ENCODE measurements at places on chromosomes 2 and 18.

DNA sequence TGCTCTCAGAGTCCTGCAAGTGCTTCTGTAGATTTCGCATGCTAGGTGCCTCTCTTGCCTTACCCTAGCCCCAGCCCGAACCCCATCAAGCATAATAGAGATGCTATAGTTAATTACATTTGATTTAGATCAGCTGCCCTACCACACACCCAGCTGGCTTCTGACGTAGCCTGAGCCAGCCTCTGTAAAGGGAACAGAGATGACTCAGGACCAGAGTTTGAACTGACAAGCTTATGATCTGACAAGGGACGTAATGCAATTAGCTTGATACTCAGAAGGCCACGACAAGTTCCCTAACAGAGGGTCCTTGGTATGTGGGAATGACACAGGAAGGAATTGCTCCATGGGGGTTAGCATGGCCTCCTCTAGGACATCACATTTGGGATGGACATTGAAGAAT lies 126.6 kb downstream of the LRATD1 start:
- DNase-seq = no peak

DNA sequence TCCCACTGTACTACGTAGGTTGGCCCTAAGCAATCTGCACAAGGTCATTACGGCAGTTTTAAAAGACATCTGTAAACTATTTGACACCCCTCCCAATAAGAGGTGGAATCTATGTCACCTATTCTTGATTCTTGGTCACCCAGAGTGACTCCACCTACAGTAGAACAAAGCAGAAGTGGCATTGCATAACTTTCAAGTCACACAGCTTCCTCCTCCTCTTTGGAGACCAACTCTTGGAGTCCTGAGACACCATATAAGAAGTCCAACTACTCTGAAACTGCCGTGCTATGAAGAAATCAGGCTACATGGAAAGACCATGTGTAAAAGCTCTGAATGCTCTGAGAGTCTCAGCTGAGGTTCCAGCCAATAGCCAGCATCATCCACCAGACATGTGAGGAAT lies 253.5 kb upstream of the CDH20 start:
- DNase-seq = no peak

GRCh38 chr2:27369471-27370025 lies 590 bp downstream of the EIF2B4 start:
- no peak for DNase-seq

GRCh38 chr2:66729416-66730330 lies 294.7 kb downstream of the MEIS1 start:
- DNase-seq = no peak

DNA sequence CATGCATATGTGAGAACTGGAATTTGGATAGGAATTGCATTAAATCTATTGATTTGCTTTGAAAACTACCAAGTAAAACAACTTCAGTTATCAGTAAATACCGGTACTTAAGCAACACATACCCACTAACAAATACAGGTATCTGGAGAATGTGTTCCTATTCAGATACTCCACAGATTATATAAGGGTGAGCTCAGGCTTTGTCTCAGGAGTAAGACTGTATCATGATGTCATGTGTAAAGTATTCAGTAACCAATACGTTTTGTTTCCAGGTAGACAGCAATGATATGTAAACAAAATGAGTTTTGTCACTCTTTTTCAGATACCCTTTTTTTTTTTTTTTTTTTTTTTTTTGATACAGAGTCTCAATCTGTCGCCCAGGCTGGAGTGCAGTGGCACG lies 74.8 kb downstream of the DSC3 start:
- no peak for DNase-seq

DNA sequence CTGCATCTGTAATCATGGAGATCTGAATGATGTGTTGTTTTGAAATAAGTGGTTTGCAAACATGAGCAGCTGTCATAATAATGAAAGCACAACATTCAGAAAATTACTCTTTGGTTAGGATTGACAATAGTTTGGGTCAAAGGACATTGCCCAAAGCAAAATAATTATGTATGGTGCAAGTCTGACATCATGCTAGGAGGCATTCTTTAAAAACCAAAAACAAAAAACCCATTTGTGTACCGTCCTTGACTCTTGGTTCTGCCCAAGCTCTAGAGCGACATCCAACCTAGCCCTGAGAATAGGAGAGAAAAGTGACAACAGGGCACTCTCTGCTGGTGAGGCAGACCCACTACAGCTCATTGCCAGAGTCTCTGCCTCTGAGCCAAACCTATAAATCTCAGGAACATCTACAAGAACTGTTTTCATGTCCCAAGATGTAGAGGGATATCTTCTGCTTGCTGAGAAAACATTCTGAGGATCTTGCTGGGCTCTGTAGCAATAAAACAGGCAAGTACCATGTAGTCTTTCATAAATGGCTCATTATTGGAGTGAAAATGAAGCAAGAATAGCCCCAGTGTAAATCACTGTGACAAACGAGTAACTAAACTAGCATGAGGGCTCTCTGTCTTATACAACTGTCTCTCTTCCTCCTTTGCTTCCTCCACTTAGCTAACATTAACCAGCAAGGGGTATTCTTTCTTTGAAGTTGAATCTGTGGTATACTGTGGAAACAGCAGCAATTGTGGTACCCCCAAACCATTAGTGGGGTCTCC lies 266.8 kb upstream of the CXCR4 start:
- DNase-seq = no peak

DNA sequence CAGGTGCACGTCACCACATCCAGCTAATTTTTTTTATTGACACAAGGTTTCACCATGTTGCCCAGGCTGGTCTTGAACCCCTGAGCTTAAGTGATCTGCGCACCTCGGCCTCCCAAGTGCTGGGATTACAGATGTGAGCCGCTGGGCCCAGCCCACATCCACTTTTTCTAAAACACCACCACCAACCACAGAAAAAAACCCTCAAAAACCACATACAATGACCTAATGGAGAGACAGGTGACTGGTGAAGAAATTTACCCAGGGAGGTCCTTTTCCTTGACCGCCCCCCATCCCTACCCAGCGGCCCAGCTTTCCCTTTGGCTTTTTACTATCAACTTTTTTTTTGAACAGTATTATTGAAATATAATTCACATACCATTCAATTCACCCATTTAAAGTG lies 47.9 kb downstream of the CACNB4 start:
- no peak for DNase-seq

GRCh38 chr2:239607517-239608191 lies 206.8 kb upstream of the HDAC4 start:
- DNase-seq = peak; percentile 58

GRCh38 chr2:18829251-18829902 lies 240.0 kb upstream of the NT5C1B start:
- DNase-seq = no peak

- no peak for DNase-seq
Measured at GRCh38 chr18:55665506-55665905, 77.5 kb upstream of the TCF4 start.

DNA sequence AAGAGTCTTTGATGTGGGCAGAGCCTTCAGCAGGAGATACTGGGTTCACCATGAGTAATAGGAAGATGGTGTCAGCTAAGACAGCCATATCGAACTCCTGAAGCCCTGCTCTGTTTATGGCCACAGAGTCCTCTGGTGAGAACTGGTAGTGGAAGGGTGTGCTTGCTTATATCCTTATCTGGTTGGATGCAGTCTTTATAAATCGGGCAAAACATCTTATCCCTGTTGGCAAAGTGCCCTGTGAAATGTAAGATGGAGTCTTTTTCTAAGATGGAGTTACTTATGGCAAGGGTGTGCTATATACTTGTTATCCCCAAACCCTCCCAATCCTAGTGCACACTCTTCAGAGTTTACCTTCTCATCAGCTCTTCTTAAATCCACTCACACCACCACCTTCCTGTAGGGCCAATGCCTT lies 190.8 kb upstream of the PARD3B start:
- DNase-seq = no peak

DNA sequence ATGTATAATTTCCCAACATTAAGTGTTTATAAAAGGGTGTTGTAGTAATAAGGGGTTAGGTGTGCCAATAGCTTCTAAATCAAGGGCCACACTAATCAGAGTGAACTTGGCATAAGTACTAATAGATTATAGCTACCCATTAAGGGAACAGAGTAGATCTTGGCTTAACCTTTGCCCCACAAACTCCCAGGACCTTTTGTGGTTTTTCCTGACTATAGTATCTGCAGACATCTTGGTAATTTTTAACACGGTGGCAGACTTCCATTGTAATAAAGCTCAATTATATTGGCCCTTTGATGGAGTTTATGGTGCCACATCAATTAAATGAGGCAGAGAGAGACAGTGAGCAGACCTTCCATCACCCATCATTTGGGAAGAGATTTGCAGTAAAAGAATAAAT lies 358.5 kb upstream of the HNRNPA3 start:
- no peak for DNase-seq

- peak; percentile 78 for DNase-seq
Measured at GRCh38 chr18:76328140-76328539, 166.9 kb downstream of the ZNF516 start.

DNA sequence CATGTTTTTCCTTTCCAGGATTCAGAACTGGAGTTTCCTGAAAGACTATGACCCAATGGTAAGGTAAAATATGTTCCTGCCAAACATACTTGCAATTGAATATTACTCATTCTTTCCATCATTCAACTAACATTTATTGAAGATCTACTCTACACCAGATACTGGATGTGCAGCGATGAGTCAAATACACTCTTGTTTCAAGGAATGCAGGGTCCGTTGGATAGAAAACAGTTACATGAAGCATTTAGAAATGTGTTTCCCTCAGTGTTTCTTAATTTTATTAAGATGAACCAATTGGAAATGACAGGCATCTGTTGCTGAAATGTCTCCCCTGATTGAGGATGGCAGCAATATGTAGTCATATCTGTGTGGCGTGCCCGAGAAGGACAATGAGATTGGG lies 14.8 kb upstream of the SLC66A3 start:
- no peak for DNase-seq

DNA sequence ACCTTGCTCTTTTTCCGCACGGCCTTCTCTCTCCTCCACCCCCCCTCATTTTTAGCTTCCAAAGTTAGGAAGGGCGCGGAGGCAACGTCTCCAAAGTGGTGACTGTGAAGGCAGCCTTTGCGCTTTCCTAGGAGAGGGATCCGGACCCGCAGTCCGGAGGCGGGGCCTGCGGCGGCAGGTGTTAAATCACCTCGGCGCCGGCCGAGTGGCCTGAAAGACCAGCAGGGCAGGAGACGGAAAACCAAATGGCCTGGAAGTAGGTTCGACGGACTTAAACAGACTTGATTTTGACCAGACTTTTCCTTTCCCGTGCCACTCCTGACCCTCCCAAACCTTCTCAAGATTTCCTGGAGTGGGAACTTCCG lies 615 bp downstream of the GORASP2 start:
- DNase-seq = peak; percentile 70

DNA sequence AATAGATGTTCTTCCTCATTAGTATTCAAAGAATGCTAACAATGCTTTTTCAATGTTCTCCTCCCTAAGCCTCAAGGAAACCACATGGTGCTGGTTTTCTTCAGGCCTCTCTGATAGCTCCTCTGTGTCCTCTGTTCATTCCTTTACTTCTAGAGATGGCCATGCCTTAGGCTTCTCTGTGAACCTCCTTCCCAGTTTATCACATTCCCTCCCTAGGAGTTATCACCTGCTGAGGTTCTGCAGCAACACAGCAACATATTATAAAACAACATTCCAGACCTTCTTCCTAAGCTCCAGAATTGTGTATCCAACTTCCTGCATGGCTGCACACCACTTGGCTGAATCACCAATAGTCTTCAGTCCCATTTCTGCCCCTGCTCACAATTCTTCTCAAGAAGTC lies 325.5 kb downstream of the IRS1 start:
- no peak for DNase-seq

DNA sequence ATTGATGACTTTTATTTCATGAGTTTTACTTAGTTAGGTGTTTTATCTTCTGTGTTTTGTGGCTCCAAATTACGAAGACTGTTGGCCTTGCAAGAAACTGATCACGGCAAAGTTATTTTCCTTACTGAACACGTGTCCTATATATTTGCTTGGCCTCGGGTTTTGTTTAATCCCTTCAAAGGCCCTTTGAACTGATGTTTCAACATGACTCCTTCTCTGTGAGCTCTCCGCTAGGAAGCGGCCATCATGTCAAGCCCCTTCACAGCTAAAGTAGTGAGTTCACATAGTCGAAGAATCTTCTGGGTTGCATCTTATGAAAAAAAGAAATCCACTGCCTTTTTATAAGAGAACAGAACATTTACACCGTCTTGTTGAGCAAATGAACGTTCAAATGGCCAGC lies 159.3 kb downstream of the GBX2 start:
- no peak for DNase-seq

DNA sequence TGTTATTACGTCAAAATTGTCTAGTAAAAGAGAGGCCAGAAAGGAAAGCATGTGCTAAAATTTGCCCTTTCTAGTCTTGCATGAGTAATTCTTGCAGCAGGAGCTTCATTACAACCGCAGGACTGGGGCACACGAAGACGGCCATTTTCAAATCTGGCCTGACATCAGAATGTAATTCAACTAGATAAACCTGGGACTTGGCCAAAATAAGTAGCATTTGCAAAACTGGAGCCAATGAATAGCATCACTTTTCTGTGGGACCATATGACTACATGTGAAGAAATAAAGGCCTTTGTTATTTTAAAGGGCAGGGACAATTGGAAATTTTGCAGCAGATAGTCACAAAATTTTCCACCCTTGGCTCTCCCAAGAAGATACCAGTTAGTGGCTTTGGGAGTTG lies 3.0 kb upstream of the FZD7 start:
- no peak for DNase-seq

DNA sequence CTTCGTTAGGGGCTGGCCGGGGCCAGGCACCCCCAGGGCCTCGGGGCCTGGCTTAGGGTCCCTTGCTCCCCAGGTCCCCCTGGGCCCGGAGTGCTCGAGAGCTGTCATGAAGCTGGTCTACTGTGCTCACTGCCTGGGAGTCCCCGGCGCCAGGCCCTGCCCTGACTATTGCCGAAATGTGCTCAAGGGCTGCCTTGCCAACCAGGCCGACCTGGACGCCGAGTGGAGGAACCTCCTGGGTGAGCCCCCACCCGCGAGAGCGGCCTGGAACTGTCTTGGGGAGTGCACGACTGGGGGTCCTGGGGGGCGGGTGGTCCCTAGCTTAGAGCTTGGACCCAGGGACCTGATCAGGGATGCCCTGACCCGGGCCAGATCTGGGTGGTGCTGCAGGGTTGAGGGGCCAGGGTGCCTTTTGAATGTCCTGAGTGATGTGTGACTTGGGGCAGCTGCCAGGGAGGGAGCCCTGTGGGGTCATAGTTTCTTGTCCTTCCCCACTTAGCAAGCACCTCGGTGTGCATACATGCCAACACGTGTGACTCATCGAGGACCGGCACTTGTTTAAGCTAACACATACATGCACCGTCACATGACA lies 27.9 kb downstream of the GPC1 start:
- DNase-seq = peak; percentile 50

DNA sequence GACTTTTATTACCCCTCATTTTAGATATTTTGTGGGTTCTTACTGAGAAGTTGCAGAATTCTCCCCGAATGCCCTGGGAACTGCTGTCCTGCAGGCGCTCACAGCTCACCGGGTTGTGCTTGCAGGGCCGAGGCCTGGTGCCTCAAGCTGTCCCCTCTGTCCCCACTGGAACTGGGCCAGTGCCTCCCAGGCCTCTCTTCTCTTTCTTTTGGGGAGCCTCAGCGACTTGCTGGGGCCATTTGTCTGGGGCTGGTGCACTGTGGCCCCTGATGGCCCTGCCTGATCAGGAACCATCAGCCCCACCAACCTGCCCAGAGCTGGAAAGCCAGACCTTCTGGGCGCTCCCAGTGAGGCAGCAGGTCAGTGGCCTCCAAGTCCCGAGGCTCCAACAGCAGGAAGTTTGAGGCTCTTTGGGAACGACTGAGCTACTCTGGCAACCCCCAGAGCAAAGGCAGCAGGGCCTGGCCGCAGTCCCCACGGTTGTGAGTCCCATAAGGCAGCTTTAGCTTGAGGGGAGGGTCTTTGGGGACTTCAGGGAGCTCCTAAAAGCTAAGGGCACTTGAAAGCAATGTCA lies 14.7 kb upstream of the NEU4 start:
- DNase-seq = no peak

- DNase-seq = no peak
Measured at GRCh38 chr2:234116010-234116409, 65.5 kb downstream of the SPP2 start.

All from left forelimb (tissue), 1 donor.